ENCODE measurements at places on chromosomes 3 and 15.

GRCh38 chr3:99686469-99686868 is 48.1 kb downstream of the COL8A1 start:
- DNase-seq: no peak

- no peak for DNase-seq
Measured at GRCh38 chr15:68783226-68784058, 37.3 kb downstream of the ANP32A start.

- no peak for DNase-seq
Measured at GRCh38 chr3:73874606-73875369, 250.0 kb upstream of the PDZRN3 start.

- DNase-seq: peak; percentile 19
Measured at GRCh38 chr15:60620708-60621107, 141.8 kb upstream of the ICE2 start.

- no peak for DNase-seq
Measured at GRCh38 chr3:45881078-45882022, 5.0 kb upstream of the CCR9 start.

- no peak for DNase-seq
Measured at GRCh38 chr15:99987701-99988100, 254.5 kb upstream of the LYSMD4 start.

DNA sequence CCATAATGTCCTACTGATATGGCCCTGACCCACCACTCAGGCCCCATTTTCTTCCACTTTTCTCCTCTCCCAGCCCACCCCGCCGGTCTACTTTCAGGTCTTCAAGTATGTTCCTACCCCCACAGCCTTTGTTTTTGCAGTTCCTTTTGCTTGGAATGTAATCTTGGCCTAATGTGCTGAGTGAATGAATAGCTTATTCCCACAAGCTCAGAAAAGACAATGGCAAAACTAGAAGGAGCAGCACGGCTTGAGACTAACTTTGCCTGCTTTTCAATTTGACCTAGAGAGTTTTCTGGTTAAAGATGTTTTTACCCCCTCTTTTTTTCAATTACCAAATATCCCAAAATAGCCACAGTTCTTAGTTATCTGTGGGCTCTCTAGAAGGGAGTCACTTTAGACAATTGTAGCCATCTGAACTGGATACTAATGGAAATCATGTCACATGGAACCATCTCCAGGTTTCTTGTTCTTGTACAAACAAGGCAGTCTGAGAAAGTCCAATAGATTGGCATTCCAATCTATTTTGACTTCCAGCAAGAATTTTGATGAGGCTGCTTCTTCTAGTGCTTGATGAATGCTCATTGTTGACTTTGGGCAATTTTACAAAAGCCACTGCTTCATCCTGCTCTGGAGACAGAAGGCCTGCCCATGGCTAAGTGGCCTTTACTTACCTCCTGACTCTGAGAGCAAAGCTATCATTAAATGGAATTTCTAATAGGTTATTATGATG is 16.3 kb upstream of the LMCD1 start:
- DNase-seq: no peak

- DNase-seq: peak; percentile 45
Measured at GRCh38 chr15:89898614-89899294, 5.0 kb upstream of the AP3S2 start.

DNA sequence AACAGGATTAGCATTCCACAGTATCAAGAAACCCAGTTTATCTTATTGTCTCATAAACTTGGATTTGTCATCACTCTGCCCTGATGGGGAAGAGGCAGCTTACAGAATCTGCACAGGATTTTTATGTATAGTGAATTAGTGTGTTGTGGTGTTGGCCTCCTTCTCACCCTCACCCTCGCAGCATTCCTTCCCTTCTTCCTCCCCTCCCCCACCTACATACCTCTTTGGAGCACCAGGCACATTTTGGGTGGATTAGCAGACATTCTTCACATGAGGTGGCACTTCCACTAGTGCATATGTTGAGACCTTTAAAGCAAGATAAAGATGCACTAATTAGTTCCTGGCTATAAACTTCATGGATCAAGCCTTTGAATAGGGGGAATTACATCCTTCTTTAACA is 13.9 kb downstream of the ITGB5 start:
- no peak for DNase-seq

DNA sequence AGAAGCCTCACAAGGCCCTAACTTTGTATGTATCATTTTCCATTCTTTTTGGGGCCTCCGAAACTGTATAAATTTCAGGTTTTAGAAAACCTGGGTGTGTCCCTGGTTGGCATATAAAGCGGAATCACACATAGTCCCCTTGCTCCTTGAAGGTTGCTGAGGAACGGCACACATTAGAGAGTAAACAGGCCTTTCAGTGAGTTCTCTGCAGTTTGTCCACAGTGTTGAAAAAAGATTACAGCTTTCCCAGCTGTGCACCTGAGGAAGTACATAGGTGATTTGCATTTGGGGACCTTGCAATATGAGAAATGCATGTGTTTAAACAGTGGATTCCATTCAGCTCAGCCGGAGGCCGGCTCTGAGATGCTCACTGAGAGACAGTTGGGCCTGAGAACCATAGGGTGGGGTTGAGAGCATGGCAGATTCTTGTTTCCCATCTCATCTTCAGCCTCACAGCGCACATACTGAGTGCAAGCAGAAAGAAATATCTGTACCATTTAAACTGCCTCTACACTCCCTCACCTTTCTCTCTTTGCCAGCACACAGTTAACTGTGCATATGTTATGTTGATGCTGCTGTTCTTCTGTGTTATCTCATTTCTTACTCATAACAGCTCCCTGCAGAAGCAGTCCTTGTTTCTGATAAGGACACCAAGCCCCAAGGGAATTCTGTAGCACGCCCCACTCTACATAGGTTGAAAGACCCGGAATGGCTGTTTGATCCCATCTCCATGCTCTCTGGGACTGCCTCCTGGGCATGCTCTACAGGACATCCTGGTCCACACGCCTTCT is 60.4 kb downstream of the BOC start:
- no peak for DNase-seq

- peak; percentile 97 for DNase-seq
Measured at GRCh38 chr3:184320104-184320445, 5.7 kb downstream of the EIF4G1 start.

- no peak for DNase-seq
Measured at GRCh38 chr15:75109736-75110130, 86.3 kb downstream of the PPCDC start.

- no peak for DNase-seq
Measured at GRCh38 chr3:30581067-30581585, 25.3 kb upstream of the TGFBR2 start.

GRCh38 chr3:55069950-55070349 is 142.1 kb upstream of the LRTM1 start:
- DNase-seq: no peak

DNA sequence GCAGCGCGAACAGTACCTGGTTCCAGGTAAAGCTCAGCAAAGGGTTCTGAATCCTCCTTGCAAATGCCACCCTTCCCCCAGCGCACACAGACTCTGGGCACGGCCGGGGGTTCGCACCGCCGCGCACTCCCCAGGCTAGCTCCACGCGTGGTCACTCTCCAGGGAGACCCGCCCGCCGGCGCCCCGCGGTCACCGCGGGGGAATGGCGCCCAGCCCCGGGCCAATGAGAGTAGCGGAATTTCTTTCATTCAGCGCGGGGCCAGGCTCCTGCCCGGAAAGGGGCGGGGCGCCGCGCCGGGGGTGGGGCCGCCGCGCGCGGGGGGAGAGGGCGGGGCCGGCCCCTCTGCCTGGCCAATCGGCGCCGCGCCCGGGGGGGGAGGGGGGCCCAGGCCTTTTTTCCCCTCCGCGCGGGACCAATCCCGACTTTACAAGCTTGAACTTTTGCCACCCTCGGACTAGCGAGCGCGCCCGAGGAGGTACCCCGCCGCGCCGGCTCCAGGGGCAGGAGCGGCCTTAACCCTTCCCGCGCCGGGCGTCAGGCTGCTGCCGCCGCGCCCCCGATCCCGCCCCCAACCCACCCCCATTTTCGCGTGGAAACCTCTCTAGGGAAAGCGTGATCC is 1.1 kb upstream of the SMAD6 start:
- DNase-seq: peak; percentile 97

GRCh38 chr3:109920749-109921148 is 583.4 kb upstream of the DPPA4 start:
- DNase-seq: no peak

DNA sequence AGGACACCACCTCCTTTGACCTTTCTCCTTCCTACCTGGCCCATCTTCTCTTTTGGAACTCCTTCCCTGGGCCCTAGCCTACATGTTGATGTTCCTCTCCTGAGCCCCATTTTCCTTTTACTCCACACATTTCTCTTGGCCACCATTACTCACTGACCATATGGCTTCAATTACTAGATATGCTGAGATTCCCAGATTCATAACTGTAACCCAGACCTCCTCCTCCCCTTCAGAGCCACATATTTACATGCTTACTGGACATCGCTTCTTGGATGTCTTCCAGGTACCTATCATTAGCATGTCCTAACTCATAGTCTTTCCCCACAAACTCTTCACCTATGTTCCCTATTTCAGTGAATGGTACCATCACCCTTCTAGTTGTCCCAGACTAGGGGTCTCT is 24.4 kb upstream of the TRIM59 start:
- DNase-seq: peak; percentile 92

GRCh38 chr3:21528291-21528995 is 222.6 kb downstream of the ZNF385D start:
- no peak for DNase-seq

- DNase-seq: no peak
Measured at GRCh38 chr3:4794331-4794730, 184.9 kb upstream of the BHLHE40 start.

DNA sequence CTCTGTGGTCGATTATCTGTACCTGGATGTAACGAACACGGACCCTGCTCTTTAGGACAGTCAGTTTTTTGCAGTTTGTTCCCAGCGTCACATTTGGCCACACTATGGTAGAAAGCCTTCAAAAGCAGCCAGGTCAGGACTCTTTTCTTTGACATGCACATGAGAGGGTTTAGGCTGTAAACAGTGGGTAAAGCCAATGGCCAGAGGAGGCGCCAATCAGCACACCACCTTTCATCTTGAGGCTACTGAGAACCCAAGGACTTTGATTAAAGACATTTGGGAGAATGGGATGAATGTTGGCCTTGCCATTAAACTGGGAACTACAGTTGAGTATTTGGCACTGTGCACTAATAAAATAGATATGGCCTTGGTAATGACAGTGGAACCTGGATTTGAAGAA is 225.9 kb downstream of the OXSM start:
- DNase-seq: no peak

DNA sequence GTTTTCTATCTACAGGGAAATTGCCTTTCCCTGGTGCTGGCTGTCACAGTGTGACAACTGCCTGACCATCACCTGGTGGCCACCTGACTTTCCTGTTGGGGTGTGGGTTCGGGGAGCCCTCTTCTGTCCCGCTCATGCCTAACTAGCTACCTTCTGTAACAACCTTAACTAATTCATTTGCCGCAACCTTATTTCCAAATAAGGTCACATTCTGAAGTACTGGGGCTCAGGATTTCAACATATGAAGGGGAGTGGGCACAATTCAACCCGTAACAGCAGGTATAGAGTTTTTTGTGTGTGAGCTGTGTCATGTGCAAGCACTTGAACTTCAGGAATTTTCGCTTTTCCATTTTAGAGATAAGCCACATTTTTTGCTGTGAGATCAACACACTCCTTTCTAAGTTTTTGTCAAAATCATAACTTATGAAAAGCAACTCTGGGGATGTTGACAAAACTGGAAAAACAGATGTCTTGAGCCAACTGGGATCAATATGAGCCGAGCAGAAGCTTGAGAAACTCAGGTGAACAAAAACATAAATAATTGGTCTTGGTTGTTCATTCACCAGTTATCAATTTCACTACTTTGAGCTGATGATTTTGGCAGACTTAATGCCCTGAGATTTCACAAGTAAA is 242.0 kb upstream of the RGMA start:
- DNase-seq: no peak

DNA sequence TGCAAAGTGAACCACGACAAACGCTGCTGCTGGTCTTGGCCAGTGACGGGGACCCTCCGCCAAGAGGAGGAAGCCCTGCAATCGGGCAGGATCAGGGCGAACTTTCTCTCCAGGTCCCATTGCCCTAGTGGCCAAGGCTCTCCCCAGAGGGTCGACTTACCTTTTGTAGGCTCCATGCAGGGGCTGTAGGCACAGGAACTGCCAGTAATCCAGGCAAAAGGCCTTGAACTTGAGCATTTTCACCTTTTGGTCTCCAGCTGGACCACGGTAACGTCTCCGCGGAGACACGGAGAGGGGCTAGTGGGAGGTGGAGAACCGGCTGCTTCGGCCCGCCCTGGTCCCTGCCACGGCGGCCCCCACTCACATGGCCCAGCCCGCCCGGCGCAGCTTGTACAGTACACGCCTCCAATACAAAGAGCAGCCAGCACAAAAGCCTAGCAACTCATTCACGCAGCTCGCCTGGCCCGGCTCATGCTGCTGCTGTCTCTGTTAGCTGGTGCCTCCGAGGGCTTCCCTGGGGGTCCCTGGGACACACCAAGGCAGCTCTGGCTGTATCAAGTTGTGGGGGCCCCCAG is 31.0 kb downstream of the IQSEC1 start:
- DNase-seq: no peak

DNA sequence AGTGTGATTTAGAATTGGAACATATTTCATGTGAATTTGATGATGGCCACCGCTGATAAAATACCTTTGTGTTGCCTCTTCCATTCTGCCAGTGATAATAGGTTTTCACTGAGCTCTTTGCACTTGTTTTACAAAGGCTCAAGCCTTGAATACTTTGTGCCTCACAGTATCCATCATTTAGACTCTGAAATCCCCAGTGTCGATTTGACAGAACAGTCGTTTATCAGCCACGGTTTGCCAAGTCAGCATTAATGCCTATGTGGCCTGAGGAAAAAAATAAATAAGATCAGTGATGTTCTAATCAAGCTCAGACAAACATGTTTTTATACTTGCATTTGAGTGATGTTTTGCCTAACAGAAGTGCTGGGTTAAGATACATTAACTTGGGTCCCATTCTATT is 399.1 kb downstream of the RBMS3 start:
- DNase-seq: no peak

DNA sequence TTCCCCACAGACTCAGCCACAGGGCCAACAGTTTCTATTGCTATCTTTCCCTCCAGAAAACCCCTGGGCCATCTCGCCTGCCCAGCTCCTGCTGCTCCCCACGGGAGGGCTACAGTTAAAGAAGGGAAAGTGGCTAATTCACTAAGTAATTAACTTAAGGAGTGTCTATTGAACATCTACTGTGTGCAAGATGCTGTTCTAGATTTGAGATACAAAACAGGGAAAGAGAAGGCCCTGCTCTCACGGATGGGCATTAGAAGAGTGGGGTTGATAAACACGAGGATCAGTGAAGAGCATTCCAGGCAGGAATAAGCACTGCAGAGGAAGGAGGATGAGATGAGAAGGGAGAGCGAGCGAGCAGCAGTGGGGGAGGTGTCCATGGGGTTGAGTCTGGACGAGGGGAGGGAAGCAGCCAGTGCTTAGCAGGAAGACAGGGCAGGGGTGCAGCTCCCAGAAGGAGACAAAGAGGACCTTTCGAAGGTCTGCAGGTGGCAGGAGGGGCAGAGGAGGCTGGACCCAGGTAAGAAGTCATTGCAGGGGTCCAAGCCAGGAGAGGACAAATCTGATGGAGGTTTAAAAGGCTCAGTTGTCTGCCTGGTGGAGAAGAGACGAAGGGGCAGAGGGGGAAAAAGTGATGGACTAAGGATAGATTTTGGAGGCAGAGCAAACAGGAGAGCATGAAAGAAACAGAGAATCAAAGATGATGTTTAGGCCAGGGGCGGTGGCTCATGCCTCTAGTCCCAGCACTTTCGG is 64.7 kb downstream of the KLF15 start:
- DNase-seq: no peak
